ENCODE measurements at places on chromosomes 12 and 14.

DNA sequence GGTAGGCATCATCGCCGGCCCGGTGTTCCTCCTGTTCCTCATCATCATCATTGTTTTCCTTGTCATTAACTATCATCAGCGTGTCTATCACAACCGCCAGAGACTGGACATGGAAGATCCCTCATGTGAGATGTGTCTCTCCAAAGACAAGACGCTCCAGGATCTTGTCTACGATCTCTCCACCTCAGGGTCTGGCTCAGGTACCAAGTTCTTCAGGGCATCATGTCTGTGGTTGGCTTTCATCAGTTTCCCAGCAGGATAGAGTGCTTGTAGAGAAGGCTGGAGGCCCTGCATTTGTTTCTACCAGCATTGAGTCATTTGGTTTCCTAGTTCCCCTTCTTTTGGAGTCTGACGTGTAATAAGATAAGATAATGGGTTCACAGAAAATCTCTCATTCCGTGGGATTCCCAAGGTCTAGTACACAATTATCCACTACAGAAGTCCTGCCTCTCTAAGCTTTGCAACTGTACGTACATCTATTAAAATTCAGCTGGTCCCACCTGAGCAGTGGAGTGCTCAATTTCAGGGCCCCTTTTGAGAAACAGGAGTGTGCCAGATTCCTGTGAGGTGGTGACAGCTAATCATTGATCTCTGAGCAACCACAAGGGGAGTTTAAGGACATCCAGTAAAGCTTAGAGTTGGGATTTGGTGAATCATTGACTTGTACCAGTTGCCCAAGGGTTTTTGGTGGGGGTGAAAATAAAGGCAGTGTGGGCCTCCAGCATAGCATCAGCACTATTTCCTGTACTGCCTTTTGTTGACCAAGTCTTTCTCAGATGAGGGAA, 25.1 kb downstream of the ACVR1B start:
- H3K4me1 ChIP-seq, result peaks cover 66% of the 10 kb centered on the region
- H3K27me3 ChIP-seq, result no peaks in the 10 kb centered on the region
- H3K36me3 ChIP-seq, result no peaks in the 10 kb centered on the region
- DNase-seq, result no peak
- H3K4me3 ChIP-seq, result no peak overlapping the region

DNA sequence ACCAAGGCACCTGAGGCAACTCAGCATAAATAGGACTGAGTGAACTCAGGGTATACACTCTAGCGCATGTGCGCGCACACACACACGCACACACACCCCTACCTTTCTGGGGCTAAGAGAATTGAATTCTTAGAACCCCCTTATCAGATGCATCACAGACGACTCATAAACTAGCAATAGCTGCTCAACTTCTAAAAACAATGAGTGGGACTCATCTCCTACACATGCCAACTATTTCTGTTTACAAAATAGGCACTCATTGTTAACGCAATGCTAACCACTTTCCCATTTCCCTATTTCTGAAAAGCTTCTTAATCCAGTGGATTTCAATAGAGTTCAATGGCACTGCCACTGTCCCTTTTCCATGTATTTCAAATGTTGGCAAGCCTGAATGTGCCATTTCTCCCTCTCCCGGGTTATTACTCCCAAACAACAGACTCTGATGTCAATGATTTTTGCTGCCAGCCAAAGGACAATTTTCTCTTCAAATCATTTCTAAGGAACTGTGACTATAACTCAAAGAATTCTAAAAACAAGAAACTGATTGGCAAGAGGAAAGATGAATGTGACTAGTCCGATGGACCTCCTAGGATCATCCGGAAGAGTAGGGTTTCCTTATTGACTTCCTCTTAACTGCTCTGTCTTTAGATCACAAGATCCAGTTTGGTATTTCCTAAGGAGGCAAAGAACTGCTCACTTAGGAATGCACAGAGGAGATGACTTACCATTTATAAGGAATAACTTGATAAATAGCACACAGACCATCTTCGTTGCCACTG, 48.8 kb downstream of the SLC38A1 start:
- H3K4me1 ChIP-seq, result peaks cover 58% of the 10 kb centered on the region
- H3K27me3 ChIP-seq, result no peaks in the 10 kb centered on the region
- H3K36me3 ChIP-seq, result peaks cover 4% of the 10 kb centered on the region
- H3K4me3 ChIP-seq, result no peak overlapping the region
- H3K27ac ChIP-seq, result no peak overlapping the region
- DNase-seq, result peak; percentile 83

- H3K27ac ChIP-seq, result no peak overlapping the region
- H3K4me1 ChIP-seq, result peaks cover 2% of the 10 kb centered on the region
- DNase-seq, result no peak
- peaks cover 3% of the 10 kb centered on the region for H3K27me3 ChIP-seq
- H3K36me3 ChIP-seq, result no peaks in the 10 kb centered on the region
These were observed 324 bp upstream of the HOXC9 start for GRCh38 chr12:53999559-54000115.

DNA sequence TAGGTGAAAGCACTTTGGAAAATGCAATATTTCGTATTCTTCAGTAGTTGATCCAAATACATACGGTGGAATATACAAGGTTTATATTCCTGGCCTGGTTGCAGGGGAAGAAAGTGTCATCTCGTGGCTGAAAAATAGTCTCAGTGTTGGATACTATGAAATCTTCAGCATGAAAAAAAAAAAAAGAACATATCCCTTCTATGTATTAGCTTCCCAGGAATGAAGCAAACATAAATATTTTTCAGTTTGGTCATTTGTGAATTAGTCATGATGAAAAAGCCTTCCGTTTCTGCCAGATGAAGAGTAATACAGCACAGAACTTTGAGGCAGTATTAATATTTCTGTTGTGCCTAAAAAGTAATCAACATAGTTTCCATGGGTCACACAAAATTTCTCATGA, 36.7 kb downstream of the FLRT2 start:
- H3K4me3 ChIP-seq, result no peak overlapping the region
- H3K36me3 ChIP-seq, result no peaks in the 10 kb centered on the region
- no peak overlapping the region for H3K27ac ChIP-seq
- DNase-seq, result no peak
- no peaks in the 10 kb centered on the region for H3K4me1 ChIP-seq

DNA sequence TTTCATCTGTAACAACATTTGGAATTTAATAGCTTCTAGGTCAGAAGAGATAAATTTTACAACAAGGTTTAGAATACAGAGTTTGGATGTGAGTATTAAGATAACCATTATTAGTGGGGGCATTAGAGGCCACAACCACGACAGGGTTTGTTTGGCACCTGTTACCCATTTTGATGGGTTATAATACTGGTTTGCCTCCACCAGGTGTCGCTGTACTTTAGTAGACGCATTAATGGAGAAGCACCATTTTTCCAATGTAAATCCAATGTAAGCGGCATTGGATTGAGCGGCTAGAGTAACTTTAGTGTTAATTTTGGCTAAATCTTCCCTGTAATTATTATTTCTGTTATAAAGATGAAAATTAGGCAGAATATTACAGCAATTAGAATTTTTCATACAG, 136.2 kb downstream of the SLCO1B3 start:
- no peaks in the 10 kb centered on the region for H3K36me3 ChIP-seq
- no peaks in the 10 kb centered on the region for H3K27me3 ChIP-seq
- no peak overlapping the region for H3K27ac ChIP-seq
- peak; percentile 6 for DNase-seq
- H3K4me1 ChIP-seq, result no peaks in the 10 kb centered on the region

DNA sequence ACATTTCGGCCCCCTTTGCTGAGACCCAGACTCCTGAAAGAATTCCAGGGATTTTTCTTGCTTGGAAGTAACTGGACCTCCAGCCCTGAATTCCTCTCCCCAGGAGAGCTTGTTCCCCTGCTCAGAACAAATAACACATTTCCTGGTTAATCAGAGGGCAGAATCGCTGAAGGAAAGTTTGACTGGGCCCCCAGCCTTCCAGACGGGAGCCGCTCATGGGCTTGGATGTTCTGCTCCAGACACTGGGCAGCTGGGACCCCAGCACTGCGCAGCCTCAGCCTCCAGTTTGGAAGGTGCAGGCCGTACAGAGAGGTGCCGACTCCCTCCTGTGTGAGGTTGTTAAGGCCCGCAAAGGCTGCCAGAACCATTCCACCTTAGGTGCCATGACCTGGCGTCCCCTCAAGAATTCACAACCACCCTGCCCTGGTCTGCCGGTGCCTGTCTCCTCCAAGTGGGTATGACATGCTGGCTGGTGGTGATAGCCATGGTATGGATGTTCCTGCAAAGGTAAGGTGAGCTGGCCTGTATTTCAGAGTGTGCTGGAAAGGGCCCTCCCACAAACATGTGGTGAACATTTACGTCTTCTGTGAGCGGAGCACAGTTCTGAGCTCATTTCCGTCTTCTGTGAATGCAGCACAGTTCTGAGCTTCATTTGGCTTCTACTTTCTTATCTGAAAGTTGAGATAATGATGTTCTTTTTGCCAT, 5.1 kb upstream of the LTBP2 start:
- H3K4me3 ChIP-seq, result no peak overlapping the region
- no peaks in the 10 kb centered on the region for H3K27me3 ChIP-seq
- peaks cover 7% of the 10 kb centered on the region for H3K4me1 ChIP-seq
- H3K36me3 ChIP-seq, result no peaks in the 10 kb centered on the region
- H3K27ac ChIP-seq, result no peak overlapping the region

DNA sequence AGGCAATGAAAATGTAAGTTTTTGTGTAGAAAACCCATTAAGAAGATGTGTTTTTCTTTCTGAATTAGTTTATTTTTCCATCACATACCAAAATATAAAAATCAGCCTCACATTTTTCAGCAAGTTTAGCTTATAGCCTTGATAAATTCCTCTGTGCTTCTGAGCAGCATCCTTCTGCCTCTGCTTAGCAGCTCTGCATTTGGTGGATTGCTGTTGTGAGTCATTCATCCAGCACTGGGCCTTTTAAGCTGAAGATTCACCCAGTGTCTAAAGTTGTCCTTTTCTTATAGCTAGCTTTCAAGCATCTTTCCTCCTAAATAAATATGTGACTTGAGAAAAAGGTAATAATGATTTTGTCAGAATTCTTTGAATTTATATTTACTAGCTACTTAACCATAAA, 206.1 kb downstream of the PCNX1 start:
- no peak for DNase-seq
- H3K27me3 ChIP-seq, result no peaks in the 10 kb centered on the region
- H3K36me3 ChIP-seq, result peaks cover 12% of the 10 kb centered on the region
- H3K4me1 ChIP-seq, result no peaks in the 10 kb centered on the region
- no peak overlapping the region for H3K27ac ChIP-seq

- H3K4me3 ChIP-seq, result peak within 1 kb of the TSS; percentile 95
- DNase-seq, result peak; percentile 97
- peaks cover 25% of the 10 kb centered on the region for H3K4me1 ChIP-seq
- peaks cover 42% of the 10 kb centered on the region for H3K36me3 ChIP-seq
- no peaks in the 10 kb centered on the region for H3K27me3 ChIP-seq
These were observed at the start of the genes MGAT2 and RPL36AL for GRCh38 chr14:49620182-49621113. MGAT2 (plus strand) TSS chr14:49620799; CDS start chr14:49621269, 470 bp downstream. RPL36AL (minus strand) TSS chr14:49620626; CDS start chr14:49619104, 1,522 bp downstream.

DNA sequence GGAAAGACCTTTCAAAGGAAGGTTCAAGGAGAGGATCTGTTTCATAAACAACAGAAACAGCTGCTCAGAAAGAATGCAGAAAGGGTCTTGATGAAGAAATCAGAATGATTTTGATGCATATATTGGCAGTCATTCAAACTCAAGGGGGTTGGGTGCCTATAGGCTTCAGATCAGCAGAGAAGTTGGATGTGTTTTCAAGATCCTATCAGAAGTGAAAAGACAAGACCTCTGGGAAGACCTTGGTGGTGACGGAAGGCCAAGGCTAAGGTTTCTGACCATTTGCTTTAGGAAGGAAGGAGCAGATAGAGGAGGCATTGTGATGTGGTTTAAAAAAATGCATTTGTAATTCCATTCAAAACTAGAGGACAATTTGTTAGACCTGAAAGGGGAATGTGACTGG, 15.2 kb upstream of the PTPRB start:
- H3K36me3 ChIP-seq, result no peaks in the 10 kb centered on the region
- H3K4me3 ChIP-seq, result no peak overlapping the region
- H3K4me1 ChIP-seq, result no peaks in the 10 kb centered on the region
- no peak for DNase-seq

GRCh38 chr14:105939810-105940508, 413.6 kb downstream of the TMEM121 start:
- H3K36me3 ChIP-seq, result no peaks in the 10 kb centered on the region
- DNase-seq, result no peak
- no peak overlapping the region for H3K27ac ChIP-seq
- H3K4me3 ChIP-seq, result no peak overlapping the region
- peaks cover 3% of the 10 kb centered on the region for H3K4me1 ChIP-seq

DNA sequence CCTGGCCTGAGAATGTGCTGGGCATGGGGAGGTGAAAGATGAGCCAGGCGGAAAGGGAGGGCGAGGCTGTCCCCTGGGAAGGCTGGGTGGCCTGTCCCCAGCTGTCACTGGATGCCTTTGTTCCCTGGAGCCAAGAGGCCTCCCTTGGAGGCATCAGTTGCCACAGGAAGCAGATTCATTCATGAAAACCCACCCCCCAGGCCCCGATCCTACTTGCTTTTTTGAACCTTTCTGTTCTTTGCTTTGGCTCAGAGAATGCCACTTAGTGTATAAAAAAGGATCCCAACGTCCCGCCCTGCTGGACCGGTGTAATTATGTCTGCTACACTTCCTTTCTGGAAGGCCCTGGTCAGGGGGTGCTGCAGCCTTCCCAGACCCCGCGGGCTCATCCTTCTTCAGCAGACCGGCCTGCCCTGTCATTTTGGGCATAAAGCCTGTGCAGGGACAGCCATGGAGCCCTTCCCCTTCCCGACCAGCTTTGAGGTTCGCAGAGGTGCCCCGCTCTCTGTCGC, 220.2 kb downstream of the SLC41A2 start:
- no peaks in the 10 kb centered on the region for H3K36me3 ChIP-seq
- no peak overlapping the region for H3K27ac ChIP-seq
- H3K4me1 ChIP-seq, result peaks cover 84% of the 10 kb centered on the region
- no peak overlapping the region for H3K4me3 ChIP-seq

DNA sequence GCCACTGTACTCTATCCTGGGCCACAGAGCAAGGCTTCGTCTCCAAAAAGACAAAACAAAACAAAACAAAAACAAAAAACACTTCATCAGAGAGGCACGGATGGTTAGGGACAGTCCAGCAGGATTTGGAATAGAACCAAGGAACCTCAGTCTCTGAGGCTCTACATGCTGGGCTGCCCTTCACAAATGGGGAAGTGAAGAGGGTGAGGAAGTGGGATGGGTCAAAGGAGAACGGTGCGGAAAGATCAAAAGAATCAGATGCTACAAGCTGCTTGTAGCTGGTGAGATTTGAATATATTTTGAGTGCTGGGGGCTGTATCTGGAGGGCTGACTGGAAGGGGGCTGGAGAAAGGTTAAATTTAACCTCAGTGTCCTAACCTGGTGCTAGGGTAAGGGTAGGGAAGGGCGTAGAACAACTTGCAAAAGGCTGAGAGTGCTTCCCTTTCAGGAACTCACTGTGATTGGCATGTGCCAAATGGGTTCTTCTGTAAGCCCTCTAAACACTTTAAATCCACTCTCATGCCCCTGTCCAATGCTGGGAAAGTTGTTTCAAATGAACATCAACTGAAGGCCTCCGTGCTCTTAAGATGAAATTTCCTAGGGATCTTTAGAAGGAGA, 4.6 kb downstream of the FOXJ2 start:
- peak; percentile 78 for DNase-seq
- H3K27ac ChIP-seq, result no peak overlapping the region
- no peak overlapping the region for H3K4me3 ChIP-seq
- no peaks in the 10 kb centered on the region for H3K27me3 ChIP-seq

GRCh38 chr12:12975322-12976077, 23.5 kb upstream of the GPRC5D start:
- H3K27ac ChIP-seq, result no peak overlapping the region
- H3K4me3 ChIP-seq, result no peak overlapping the region
- H3K36me3 ChIP-seq, result peaks cover 27% of the 10 kb centered on the region
- no peaks in the 10 kb centered on the region for H3K4me1 ChIP-seq

- no peaks in the 10 kb centered on the region for H3K27me3 ChIP-seq
- no peak overlapping the region for H3K27ac ChIP-seq
- H3K4me3 ChIP-seq, result no peak overlapping the region
- H3K4me1 ChIP-seq, result peaks cover 10% of the 10 kb centered on the region
- DNase-seq, result peak; percentile 10
- peaks cover 23% of the 10 kb centered on the region for H3K36me3 ChIP-seq
These were observed 6.0 kb downstream of the TMEM260 start for GRCh38 chr14:56585461-56586084.
